CD4-positive, alpha-beta T cell (primary cell): ENCODE measurements at places on chromosomes 5 and 9. TPM values are rescaled to one million over a fixed set of nuclear protein-coding genes. Genes with fewer than 3 reads are reported as not detected.

DNA sequence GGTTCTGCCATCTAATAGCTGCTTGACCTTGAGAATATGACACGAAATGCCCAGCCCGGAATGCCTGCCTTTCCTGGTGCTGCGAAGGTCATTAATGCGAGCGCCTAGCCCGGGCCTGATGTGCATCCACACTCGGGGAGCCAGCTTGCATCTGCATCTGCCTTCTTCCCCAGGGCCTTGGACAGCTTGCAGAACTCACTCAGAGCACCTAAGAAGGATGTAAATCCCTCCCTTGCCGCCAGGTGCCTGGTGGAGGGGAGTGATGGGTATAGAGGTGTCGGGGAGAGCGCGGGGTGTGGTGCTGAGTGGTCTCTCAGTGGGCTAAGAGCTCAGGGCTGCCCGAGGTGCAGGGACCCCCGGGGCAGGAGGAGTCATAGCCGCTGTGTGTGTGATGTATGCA, 127.2 kb downstream of the MRPL36 start:
- no peak for DNase-seq

- no peak for DNase-seq
Measured at GRCh38 chr5:143318270-143318669, 85.2 kb downstream of the NR3C1 start.

- no peak for DNase-seq
Measured at GRCh38 chr9:36780186-36780585, 207.5 kb downstream of the MELK start.

DNA sequence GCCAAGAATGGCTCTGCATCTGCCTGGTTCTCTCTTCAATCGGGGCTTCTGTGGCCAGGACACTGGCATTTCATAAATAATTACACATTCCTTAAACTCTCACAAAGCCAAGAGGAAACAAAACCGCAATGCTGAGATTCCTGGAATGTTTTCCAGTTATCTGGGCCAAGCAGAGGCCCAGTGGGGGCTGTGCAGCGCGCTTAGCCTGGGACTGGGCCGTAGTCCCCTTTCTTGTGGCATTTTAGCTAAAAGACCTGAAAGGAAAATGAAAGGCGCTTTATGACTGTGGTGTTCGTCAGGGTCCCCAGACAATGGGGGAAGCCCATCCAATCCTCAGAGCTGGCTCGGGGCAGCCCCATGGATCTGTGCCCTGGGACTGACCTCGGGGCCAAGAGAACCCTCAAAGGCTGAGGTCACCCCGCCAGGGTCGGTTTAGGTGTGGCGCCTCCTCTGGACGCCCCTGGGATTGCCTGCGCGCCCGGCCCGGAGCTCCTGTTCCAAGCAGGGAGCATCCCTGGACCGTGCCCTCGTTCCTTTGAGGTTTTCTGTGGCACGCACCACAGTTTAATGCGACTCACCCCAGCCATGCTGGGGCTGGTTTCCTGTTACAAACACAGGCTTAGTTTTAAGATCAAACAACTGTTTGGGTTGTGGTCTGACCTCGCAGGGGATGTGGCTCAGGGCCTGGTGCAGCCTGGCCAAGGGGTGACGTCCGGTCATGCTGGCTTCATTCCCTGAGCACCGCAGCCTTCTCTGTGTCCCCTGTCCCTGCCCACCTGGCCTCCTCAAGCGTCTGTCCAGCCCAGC, 51.5 kb upstream of the NKD2 start:
- DNase-seq = no peak

DNA sequence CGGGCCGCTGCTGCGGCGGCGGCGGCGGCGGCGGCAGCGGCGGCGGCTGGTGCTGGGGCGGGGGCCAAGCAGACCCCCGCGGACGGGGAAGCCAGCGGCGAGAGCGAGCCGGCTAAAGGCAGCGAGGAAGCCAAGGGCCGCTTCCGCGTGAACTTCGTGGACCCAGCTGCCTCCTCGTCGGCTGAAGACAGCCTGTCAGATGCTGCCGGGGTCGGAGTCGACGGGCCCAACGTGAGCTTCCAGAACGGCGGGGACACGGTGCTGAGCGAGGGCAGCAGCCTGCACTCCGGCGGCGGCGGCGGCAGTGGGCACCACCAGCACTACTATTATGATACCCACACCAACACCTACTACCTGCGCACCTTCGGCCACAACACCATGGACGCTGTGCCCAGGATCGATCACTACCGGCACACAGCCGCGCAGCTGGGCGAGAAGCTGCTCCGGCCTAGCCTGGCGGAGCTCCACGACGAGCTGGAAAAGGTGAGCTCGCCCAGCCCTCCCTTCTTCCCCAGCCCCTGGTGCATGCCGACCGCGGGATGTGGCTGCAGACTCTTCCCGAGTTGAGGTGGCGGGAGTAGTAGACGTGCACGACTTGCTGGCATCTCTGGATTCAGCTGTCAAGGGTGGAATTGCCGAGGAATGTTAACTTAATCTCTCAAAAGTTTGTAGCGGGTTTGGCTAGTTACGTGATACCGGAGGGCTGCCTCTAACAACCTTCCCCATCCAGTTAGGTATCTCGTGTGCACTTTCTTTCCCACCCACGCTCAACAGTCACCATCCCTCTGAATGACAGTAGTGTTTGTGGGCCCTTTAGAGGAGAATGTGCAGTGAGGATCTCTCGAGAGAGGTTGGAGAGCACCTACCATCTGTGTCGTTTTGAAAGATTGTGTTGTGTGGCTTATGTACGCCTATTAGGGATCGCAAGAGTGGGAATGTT, 932 bp downstream of the SLC12A2 start:
- peak; percentile 54 for DNase-seq

DNA sequence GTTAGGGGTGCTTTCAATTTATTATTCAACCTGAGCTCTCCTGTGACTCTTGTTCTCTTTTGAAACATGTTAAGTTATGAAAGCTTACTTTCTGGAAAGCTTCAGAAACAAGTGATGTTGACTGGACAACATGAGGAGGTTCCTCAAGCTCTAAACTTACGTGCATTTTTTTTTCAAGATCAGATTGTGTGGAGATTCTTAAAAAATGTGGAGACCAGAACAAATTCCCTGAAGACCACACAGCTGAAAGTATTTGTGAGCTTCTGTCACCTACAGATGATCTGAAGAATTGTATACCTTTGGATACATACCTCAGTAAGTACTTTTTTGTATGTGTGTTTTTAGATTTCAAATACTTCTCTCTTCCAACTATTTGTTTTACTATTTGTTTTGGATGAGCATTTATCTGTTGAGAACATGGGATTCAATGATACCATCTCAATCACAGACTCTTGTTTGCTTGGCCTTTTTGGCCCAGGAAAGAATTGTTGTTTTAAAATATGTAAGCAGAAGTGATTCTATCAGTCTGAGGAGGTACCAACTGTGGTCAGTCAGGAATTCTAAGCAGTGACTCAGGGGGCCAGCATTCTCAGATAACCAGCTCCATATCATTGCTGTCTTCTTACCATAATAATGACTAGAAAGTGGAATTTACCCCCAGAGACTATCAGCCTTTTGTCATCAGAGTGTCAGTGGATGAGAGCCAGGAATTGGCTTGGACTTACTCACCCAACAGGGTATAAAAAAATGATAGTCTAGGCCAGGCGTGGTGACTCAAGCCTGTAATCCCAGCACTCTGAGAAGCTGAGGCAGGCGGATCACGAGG, 34.4 kb upstream of the GLIPR2 start:
- no peak for DNase-seq

Gene TAF11L10
- total RNA-seq = not detected

- DNase-seq = no peak
Measured at GRCh38 chr5:125890511-125890931, 532.7 kb upstream of the GRAMD2B start.

DNA sequence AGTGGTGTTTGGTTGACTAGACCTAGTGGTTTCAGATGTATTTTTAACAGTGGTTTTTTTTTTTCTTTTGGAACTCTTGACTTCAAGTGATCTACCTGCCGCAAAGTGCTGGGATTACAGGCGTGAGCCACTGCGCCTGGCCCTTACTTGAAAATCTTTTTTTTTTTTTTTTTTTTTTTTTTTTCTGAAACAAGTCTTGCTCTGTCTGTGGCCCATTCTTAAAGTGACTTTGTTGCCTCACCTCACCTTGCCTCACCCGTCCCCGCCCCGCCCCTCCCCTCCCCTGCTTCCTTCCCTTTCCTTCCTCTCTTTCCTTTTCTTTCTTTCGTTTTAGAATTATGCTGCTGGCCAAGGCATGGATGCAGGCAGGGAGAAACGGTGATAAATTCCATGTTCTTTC, 26.0 kb downstream of the GPBP1 start:
- DNase-seq = no peak

Gene PRRT1B
- total RNA-seq = not detected

DNA sequence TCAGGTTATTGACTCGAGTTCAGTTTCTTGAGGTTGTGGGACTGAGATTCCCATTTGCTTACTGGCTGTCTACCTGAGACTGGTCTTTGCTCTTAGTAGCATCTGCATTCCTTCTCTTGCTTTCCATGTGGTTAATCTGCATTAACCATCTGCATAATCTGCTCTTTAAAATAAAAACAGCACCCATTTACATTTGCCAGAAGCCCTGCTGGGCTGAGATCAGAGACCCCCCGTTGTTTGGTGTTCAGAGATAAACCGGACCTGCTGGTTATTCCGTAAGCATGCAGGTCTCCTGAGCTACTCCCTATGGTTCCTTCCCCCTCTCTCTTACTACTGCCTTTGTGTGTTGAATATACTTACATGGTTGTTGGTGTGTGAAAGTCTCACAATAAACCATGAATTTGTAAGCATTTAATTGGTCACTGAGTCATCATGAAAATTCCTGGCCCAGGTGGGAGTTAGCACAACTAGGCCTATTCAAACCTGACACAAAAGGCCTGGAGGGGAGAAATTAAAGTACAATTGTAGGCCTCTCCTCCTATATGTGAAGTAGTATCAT, 396.7 kb downstream of the MRPS30 start:
- no peak for DNase-seq

- DNase-seq = no peak
Measured at GRCh38 chr9:89742660-89743059, 137.8 kb downstream of the GADD45G start.

DNA sequence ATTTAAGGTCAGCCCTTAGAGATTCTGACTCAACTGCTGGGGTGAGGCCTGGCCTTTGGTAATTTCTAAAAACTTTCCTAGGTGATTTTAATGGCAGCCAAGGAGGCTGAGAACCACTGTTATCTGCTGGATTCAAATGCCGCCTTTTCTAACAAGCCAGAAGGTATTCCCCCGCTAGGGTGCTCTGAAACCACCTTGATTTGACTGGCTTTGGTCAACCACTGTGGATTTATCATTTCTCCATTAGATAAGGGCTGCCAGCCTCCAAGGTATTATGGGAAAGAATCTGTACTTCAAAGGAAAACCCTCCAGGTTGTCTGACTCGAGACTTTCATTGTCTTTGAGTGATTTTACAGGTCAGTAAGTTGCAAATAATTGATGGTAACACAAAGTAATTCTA, 4.3 kb downstream of the ANXA6 start:
- DNase-seq = no peak

Gene SHISAL2B
- total RNA-seq = not detected

DNA sequence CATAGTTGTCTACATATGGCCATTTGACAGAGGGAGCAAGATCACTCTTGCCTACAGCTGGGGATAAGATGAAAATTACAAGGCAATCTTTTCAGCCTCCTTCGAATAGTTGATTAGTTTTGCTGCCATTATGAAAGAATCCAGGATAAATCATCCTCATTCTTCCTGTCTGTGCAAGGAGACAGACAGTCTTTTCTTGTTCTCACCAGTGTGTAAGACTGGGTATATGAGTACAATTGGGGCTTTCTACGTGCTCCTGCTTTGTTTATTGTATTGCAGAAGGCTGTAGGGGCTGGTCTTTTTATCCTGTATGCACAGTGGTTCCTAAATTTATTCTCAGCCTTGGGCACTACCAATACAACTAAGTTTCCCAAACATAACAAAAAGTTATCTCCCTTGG, 76.8 kb downstream of the SPEF2 start:
- DNase-seq = no peak

Gene CDC25C
- total RNA-seq = not detected

GRCh38 chr9:99373912-99374311, 151.8 kb downstream of the SEC61B start:
- DNase-seq = no peak

DNA sequence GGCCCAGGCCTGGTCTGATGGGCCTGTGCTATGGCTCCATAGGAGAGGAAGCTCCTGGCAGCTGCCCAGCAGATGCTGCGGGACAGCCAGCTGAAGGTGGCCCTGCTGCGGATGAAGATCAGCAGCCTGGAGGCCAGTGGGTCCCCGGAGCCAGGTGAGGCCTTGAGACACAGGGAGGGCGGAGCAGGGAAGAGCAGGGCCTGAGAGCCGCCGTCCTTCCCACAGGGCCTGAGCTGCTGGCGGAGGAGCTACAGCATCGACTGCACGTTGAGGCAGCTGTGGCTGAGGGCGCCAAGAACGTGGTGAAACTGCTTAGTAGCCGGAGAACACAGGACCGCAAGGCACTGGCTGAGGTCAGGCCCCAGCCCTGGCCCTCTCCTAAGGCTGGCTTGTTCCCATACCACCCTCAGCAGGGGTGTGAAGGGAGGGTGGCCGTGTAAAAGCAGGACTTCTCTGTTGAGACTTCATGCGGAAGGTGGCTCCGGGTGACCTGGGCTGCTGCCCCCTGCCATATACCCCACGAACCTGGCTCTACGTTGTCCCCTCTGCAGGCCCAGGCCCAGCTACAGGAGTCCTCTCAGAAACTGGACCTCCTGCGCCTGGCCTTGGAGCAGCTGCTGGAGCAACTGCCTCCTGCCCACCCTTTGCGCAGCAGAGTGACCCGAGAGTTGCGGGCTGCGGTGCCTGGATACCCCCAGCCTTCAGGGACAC, 4.5 kb downstream of the PKN3 start:
- no peak for DNase-seq

DNA sequence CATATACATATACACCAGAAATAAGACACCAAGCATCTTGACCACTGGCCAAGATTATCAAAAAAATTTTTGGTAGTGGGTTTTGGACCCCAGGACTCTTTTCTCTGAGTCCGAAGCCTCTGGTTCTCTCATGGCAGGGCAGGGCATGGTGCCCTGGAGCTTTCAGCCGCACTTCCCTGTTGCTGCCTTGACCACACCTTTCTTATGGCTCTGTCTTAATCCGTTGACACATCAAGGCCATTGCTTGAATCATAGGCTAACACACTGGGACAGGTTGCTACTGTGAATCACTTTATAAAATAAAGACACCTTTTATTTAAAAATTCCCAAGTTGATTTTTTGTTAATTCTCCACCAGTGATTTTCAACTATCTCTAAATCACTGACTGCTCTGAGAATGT, 45.4 kb upstream of the CAST start:
- DNase-seq = no peak
